CMK (cell line): ENCODE measurements at places on chromosomes 2 and 18.

- DNase-seq, result no peak
Measured at GRCh38 chr2:207766041-207766551, 3.6 kb downstream of the FZD5 start.

GRCh38 chr18:45060102-45060501, 379.4 kb downstream of the SETBP1 start:
- no peak for DNase-seq

GRCh38 chr2:152920846-152921245, 202.4 kb downstream of the ARL6IP6 start:
- no peak for DNase-seq

GRCh38 chr2:182694189-182694588, 21.9 kb upstream of the DNAJC10 start:
- DNase-seq, result no peak

DNA sequence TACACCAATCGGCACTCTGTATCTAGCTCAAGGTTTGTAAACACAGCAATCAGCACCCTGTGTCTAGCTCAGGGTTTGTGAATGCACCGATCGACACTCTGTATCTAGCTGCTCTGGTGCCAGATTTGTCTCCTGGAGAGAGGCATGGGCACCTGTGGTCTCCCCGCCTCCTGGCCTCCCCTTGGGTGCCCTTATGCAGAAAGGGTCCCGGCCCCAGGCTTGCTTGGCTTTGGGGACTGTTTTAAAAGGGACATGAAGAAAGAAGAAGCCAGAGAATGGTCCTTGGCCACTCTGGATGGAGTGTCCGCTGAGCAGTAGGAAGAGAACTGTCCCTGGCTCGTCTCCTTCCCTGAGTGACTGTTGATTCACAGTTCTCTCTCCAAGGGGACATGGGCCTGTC, 11.5 kb upstream of the ALPP start:
- DNase-seq, result no peak

DNA sequence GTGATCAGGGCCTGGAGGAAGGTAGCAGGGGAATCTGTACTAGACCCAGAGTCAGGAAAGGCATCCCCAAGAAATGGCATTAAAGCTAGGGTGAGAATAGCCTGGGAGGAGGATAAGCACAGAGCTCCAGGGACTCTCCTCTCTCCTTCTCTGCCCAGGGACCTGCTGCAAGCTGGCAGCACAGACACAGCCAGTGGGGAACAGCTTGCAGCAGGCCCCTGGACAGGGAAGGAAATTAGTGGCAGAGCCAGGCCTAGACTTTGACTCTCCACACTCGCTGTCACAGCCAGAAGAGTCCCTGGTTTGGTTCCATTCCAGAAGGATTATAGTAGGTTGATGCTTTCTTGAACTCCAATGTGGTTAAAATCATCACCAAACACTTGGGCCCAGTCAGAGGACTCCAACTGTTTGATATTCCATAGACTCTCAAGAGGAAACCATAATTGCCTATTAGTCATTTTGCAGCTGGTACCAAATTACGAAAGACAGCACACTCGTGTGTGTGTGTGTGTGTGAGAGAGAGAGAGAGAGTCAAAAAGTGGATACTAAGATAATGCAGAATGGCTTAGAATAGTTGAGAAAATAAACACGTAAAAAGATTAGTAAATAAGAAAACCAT, 95.5 kb upstream of the ATP8B1 start:
- DNase-seq, result no peak

- DNase-seq, result no peak
Measured at GRCh38 chr18:38427234-38427633, 861.6 kb upstream of the CELF4 start.

- no peak for DNase-seq
Measured at GRCh38 chr2:233009661-233010060, 3.4 kb downstream of the NGEF start.

DNA sequence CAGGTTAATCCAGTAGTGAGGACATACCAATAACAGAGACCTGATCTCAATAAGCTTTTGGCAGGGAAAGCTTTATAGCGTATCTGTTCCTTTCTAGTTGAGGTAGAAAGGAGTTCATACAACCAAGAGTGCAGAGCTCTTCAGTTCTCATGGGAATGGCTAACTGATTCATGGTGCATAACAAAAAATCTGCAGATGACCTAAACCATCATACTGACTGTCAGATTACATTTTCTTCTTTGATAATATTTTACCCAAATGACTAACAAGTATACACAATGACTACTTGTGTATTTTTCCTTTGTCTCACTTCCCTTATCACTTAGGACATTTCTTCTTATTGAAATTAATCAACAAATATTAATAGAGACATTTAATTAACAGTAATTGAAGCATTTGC, 140.0 kb upstream of the SERTAD2 start:
- DNase-seq, result no peak

- no peak for DNase-seq
Measured at GRCh38 chr2:118643294-118643693, 204.2 kb downstream of the EN1 start.

- DNase-seq, result no peak
Measured at GRCh38 chr2:19764998-19765397, 136.8 kb downstream of the TTC32 start.

GRCh38 chr2:148674063-148675020, 29.8 kb downstream of the EPC2 start:
- DNase-seq, result no peak
